ENCODE measurements at places on chromosomes 3 and 15.
A peak's percentile ranks its signal among the peaks of the same experiment; 100 is the strongest.

DNA sequence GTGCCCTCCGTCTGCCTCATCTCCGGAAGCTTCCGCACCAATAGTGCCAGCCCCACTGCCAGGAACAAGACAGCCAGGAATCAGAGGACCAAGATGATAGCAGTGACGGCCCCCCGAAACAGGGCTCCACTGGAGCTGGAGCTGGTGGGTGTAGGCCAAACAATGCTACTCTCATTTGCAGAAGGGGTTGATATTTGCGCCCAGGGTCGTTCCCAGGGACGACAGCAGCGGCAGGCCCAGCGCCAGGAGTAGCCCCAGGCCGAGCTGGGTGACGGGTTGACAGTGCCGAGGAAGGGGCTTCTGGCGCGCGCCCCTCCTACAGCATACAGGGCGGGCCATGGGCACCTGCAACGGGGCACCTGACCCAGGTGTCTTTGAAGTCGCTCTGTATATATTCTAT lies 301.4 kb downstream of the CNTN6 start:
- no peak for DNase-seq

GRCh38 chr3:72797773-72798543 lies 50.3 kb downstream of the SHQ1 start:
- DNase-seq = no peak

GRCh38 chr3:134795746-134796280 lies 753 bp downstream of the EPHB1 start:
- DNase-seq = no peak

DNA sequence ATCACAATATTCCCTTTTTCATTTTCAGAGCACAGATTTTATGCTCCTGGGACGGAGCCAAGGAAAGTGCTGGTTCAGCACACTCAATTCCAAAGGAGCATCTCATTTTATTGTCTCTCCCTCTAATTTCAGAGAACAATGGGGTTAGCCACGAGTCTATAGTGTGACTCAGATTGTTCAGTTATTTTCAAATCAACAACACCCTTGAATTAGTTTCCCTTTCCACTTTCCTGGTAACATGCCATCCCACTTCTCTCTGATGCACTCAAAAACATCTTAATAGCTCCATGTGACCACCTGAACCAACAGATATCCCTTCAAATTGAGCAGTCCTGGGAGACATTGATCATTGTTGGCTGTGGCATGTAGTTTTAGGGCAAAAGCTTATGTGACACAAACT lies 389.7 kb upstream of the MDFIC2 start:
- no peak for DNase-seq

DNA sequence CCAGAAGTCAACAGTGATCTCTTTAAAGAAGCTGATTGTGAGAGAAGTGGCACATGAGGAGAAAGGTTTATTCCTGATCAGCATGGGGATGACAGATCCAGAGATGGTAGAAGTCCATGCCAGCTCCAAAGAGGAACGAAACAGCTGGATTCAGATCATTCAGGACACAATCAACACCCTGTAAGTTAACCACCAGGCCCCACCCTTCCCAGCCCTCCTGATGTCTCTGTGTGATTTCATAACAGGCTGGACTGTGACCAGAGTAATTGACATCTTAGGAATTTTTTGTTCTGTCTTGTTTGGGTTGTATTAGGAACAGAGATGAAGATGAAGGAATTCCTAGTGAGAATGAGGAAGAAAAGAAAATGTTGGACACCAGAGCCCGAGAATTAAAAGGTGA lies 67.7 kb downstream of the KLHL25 start:
- no peak for DNase-seq

GRCh38 chr15:80501476-80501875 lies 97.3 kb downstream of the ARNT2 start:
- no peak for DNase-seq

DNA sequence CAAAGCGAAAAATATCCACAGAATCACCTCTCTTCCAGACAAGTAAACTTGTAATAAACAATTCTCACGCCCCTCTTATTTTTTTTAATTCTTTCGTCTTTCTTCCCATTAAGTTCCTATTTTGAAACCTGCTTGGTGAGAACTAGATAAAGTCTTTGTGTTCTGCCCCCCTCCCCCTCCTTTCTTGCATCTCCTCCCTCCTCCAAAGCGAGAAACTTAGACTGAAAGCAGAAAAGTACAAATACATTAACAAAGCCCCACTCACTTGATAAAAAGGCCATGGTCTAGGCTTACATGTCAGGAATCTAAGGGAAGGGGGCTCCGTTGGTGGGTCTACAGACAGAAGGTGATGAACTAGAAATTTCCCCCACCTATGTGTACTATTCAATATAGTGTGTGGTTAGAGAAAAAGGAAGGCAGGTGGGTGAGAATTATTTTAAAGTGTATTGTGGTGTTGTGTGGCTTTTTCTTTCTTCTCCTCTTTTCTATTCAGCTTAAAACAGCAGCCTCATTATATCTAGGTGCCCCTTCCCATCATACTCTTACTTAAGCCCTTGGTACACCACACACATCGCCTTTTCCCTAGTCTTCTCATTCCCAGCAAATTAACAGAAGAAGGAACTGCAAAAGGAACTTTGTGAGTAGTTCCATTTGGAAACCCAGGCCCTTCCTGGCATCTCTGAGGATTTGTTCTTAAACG lies 215.3 kb downstream of the MEIS2 start:
- no peak for DNase-seq

GRCh38 chr3:190533511-190534281 lies 19.8 kb downstream of the IL1RAP start:
- peak; percentile 70 for DNase-seq

DNA sequence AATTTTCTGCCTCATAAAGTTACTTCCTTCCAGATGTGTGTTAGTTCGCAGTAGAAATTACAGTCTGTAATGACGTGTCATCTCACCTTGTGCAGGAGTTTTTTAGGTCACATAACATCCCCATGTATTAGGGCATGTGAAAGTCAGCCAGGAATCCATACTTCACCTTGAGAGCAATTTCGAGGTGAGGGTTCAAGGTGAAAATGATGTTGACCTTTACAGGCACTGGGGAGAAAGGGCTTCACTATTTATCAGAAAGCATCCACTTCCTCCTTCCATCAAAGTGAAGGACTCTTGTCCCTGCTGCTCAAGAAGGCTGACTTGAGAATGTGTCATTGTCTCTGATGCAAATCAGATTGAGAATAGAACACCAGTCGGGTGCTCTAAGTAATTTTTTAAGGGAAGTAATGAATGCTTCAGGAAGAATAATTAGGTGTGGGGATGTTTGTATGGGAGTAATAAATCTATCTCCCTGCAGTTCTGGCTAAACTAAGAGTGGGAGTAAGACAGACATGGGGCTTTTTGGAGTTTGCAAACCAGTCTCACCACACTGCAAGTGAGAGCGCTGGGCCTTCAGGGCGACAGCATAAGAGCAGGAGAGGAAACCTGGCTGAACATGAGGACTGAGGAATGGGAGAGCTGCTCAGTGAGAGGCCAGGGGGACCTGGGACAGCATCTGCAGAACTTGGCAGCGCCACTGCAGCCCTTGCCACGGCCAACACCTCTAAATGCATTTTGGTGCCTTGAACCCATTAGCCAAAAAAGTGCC lies 85.9 kb upstream of the IL12A start:
- DNase-seq = peak; percentile 84

DNA sequence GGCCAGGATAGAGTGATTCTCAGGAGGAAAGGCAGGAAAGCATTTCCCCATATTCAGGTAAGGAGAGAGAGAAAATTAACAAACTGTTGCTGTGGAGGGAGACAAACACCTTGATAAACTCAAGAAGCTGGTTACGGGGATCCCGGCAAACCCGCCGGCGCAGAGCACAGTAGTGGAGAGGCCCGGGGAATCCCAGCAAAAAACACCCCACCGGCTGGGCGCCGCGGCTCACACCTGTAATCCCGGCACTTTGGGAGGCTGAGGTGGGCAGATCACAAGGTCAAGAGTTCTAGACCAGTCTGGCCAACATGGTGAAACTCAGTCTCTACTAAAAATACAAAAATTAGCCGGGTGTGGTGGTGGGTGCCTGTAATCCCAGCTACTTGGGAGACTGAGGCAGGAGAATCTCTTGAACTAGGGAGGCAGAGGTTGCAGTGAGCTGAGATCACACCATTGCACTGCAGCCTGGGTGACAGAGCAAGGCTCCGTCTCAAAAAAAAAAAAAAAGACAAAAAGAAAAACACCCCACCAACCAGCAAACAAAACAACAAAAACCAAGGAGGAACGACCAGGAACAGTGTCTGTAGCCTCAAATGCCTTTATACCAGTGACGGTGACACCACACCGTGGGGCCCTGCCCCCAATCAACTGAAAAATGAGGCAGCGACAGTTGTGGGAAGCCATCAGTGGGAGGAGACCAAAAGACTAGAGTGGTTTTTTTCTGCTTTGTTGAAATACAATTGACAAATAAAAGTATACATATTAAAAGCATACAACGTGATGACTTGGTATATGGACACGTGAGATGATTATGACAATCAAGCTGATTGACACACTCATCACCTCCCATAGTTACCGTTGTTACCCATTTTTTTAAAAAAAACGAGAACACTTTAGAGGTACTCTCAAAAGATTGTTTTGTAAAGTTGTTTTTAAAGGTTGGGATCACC lies 40.2 kb upstream of the IDH2 start:
- DNase-seq = peak; percentile 35

GRCh38 chr3:55362210-55362960 lies 124.7 kb downstream of the WNT5A start:
- no peak for DNase-seq

DNA sequence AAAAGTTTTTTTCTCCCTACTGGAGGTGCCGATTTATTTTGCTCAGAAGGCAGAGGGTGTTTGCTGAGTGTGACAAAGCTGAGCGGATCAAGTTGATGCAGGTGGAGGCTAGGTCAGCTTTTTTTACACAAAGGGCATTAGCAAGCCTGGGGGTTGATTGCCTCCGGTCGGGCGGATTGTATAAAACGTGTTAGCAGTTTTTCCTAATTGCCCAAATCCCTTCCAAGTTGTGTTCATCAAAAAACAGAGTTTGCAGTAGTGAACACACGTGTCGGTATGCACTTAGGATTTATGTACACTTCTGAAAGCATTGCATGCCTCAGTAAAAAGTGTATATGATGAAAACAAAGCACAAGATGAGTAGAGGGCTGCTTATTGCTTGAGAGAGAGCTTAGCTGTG lies 2.6 kb downstream of the GPR160 start:
- no peak for DNase-seq

DNA sequence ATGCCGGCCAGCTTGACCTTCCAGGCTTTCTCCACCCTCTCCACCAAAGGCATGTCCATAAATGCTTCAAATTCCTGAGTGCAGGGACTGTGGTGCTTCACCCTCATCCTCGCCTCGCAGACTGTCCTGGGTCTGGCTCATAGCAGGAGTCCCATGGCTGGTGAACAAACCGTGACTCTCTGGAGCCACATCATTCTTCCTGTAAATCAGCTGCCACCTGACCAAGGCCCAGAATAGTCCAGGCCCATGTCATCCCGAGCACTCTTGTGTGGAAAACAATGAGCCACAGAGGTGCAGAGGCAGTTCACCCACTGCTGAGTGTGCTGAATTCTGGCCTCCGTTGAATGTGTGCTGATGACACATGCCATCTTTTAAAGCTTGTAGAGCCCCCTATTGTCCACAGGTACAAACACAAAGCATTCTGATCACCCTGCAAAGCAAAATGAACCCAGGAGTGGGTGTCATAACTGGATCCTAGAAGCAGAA lies 68.6 kb downstream of the ABHD5 start:
- DNase-seq = peak; percentile 53

DNA sequence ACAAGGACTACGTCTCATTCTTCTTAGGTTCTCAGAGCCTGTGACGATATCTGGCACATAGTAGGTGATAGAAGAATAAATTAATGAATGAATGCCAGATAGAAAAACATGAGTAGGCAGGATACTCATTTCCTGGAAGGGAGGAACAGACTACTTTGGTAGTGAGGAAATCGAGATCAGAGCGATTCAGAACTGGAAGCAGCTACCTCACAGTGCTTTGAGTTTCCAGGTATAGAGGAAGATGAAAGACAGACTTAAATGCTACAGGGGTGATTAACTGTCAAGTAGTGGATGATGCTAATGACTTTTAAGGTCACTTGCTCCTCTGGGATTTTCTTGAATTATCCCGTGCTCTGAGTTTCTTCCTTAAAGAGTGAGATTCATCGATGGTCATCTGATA lies 951.5 kb upstream of the CFAP20DC start:
- DNase-seq = no peak

GRCh38 chr3:87069971-87070370 lies 79.0 kb upstream of the VGLL3 start:
- no peak for DNase-seq

DNA sequence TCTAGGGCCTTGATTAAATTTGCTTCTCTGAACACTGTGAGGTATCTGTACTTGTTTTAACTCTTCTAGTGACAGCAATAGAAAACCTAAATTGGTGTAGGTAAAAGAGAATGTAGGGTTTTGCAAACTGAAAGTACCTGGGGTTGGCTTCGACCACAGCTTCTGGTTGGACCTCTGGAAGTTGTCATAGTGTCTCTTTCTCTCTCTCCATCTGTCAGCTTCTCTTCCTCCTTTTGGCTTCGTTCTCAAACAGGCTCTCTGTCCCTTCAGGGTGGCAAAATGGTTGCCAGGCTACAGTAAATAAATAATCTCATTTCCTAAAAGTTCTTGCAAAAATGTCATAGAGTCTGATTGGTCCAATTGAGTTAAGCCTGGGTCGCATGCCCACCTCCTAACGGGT lies 149.3 kb upstream of the CTDSPL start:
- no peak for DNase-seq

DNA sequence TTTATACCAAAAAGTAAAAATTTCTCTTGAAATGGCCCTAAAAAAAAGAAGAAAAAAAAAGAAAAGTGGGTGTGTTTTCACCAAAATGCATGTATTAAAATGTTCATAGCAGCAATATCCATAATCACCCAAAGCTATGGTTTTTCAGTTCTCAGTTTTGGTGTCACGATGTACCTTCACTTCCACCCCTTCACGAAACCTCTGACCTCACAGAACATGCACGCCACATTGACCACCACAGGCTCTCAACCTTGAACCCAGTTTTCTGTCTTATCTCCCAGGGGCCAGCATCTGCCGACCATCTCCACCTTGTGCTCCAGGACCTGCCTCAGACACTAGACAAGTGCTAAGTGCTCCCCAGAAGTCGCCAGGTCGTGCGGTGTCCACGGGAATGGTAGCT lies 30.4 kb downstream of the COLQ start:
- no peak for DNase-seq

- no peak for DNase-seq
Measured at GRCh38 chr3:102571006-102571405, 136.2 kb downstream of the ZPLD1 start.

Measured in inflammatory macrophage treated with lipopolysaccharide for 4 hours (primary cell).